ENCODE measurements at places on chromosomes 6 and 20.
A peak's percentile ranks its signal among the peaks of the same experiment; 100 is the strongest.

DNA sequence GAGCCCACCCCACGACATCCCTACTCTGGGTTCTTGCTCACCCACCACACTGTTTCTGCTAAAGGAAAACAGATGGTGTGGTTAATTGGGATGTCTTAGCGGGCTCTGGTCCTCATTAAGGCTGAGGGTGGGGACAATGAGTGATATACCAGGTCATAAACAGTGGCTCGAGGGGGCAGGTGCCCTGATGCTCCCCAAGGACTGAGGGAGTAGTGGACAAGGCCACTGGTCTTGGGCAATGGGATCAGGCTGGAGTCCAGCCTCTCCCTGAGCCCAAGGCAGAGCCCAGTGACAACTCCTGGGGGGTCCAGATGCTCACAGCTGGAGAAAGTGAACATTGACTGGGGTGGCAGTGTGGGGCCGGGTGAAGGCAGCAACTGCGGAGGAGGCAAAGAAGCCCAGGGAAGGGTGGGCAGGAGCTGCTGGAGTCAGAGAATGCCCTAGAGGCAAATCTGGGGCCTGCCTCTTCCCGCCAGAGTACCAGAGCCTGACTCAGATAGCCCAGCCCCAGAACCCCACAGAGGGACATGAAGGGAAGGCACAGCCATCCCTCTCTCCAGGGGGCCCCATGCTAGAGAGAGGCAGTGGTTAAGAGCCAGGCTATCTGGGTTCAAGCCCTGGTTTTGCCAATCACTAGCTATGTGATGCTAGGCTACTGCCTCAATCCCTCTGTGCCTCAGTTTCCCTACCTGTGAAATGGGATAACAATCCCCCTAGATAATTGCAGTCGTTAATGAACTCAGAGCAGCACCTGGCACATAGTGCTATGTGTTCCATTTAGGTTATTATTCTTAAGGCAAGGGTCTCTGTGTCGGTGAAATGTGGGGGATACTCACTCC lies 72.3 kb downstream of the MRPL14 start:
- no peak for DNase-seq

- DNase-seq, result no peak
Observed at GRCh38 chr6:143840595-143841265, 2.4 kb upstream of the LTV1 start.

DNA sequence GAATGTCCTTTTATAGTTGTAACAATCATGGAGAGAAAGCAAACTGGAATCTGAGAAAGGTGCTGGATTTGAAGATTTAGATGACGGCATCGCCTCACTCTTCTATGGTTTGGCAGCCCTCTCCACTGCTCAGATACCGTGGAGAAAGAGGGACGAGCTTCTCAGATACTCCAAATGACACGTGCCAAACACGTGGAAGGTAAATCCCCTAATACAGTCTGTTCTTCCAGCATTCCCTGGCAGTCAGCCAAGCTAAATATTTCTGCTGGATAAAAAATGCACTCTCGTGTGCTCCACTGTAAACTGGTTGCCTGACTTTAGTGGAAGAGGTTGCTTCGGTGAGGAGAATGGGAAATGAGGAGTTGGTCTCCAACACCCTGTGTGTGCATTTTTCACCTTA lies 16.7 kb upstream of the PRDM1 start:
- peak; percentile 70 for DNase-seq

GRCh38 chr20:44664131-44664530 lies 12.6 kb upstream of the ADA start:
- no peak for DNase-seq

DNA sequence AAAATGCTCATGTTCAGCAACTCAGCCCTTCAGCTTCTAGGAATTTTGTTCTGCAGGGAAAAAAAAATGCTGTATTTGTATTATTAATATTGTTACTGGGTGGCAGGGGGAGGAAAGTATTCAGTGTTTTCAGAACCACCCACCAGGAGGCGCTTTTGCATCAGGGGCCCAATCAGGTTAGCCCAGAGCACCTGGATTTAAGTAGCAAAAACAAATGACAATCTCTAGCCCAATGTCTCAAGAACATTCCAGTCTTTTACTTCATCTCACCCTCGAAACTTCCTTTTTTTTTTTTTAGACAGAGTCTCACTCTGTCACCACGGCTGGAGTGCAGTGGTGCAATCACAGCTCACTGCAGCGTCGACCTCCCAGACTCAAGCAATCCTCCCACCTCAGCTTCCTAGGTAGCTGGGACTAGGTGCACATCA lies 635 bp upstream of the C20orf203 start:
- peak; percentile 68 for DNase-seq

- no peak for DNase-seq
Observed at GRCh38 chr20:21322921-21323331, 19.8 kb downstream of the XRN2 start.

DNA sequence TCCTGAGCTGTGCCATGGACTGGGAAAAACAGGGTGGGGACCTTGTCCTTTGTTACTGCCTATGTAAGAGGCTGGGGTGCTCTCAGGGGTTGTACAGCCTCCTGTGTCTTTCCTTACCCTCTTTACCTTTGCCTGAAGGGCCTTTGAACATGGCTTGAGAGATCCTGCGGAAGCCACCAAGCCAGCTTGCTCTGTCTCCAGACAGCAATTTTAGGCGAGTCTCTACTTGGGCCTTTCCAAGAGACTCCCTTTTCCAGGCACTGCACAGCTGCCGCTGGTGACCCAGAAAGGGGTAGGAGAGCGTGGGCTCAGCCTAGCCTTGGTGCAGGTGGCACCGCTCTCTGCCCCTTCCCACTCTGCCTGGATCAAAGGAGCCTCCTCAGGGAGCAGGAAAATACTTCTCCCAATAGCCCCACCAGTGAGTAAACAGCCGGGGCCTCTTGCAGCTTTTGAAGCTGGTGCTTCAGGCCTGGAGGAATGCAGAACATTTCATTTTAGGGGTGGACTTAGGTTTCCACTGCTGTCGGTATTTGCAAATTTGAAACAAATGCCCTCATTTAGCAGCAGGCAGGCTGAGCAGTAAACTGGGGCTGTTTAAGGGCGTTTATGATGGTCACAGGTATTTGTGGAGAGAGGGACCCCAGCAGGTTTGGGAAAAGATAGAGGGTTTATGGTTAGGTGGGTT lies 13.9 kb downstream of the PTK7 start:
- no peak for DNase-seq

DNA sequence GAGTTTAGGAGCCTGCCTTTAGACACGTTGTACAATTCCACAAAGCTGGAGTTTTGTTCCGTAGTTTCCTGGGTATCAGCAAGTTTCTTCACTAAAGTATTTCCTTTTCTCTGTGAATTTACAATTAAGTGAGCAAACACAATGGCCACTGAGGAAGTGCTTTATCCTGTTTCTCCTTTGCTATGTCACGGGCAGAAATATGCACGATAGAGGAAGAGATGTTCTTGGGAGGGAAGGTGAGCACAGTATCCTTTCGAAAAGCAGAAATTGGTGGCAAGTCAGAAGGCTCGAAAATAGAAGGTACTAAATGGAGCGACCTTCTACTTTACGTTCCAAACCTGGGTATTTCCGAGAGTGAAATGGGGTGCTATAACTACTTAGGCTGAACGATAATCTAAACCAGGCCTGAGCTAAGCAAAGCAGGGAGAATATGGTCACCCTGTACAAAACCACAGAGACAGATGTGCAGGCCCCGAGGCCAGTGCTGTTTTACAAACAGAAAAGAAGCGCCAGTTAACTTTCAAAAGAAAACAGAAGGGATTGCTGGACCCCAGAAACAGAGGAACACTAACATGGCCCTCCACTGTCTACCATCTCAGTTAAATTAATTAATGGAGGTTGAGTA lies 259.6 kb downstream of the TBC1D7 start:
- DNase-seq, result no peak

DNA sequence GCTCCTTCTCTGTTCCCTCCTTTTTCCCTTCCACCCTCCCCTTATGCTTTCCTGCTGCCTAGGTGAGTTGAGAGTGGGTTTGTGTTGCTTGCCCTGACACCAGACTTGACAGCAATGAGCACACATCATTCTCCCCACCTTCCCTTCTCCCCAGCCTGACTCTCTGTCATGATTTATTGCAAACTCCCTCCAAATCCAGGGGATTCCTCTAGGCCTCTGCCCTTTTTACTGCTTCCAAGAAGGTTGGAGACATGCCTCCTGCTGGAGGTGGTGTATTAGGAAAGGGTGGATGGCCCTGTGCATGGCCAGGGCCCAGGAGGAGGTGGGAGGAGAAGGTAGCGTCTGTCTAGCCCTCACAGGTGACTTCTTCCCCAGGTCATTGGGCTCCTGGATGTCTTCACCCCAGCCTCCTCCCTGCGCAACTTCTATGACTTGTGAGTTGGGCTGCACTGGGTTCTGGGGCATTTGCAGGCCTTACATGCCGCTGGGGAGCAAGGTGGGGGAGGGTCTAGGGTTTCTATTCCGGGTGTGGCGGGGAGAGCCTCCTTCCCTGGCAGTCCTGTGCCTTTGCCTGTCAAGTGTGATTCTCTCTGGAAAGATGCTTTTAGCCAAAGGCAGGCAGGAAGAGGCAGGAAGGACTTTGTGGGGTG lies 2.1 kb downstream of the MAPK13 start:
- peak; percentile 18 for DNase-seq

DNA sequence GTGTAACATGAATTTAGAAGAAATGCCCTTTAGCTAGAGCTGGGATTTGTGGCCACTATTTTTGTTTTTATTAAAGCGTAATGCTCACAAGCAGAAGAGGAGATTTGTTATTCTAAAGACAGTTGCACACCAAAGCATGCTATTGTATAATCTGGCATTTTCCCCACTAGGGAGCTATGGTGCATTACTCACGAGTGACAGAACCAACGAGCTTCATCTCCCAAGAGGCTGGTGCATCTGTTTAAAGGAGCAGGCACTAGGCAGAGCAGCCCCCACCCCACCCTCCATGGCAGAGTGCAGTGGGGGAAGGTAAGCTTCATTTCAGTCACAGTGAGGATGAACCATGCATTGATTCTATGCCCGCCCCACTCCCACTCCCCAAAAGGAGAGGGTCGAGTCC lies 287.3 kb upstream of the TSHZ2 start:
- DNase-seq, result no peak

GRCh38 chr6:108039681-108040080 lies 34.9 kb downstream of the OSTM1 start:
- no peak for DNase-seq

DNA sequence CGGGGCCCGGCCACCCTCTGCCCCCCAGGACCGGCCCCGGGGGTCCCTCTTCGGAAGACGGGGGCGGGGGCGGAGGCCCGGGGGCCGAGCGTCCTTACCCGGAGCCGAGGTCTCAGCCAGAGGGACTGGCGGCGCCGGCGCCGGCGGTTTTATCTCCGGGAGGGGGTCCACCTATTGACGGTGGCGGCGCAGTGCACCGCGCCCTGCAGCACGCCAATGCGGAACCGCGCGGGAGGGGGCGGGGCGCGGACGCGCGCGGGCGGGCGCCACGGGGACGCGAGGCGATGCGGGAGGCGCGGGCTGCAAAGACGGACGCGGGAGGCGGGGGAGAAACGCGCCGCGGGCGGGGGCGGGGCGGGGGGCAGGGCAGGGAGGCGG lies at the start of gene EEF1A2:
Gene EEF1A2 (minus strand): TSS at position 124 of the 378 bp plus-strand sequence. CDS start 1,320 bp downstream, outside the sequence.
- DNase-seq, result peak; percentile 77

DNA sequence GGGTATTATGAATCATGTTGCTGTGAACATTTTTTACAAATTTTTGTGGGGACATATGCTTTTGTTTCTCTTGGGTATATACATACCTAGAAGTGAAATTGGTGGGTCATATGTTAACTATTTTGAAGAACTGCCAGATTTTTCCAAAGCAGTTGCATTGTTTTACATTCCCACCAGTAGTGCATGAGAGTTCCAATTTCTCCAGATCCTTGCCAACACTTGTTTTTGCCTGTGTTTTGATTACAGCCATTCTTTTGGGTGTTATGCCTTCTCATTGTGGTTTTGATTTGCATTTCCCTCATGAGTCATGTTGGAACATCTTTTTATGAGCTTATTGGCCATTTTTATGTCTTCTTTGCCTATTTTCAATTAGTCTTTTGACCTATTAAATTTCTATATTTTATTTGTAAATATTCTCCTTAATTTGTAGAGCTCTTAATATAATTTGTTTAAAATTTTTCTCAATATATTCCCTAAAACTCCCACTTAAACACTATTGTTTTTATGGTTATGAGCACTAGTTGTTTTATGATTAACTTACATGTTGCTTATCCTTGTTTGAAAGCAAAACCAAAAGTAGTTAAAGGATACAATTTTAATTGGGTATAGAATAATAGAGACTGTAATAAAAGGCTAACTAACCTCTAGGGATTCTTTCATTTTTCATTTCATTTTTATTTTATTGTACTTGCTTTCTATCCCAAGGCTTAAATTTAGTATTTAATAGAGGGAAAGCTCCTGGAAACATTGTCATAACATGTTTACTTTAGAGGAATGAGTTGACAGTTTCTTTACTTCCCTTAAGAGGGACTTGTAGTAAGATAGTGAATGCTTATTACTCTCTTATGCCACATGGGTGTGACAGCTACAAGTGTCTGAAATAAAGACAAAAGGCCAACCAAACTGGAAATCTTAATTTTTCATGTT lies 5.5 kb downstream of the UBR2 start:
- no peak for DNase-seq

GRCh38 chr6:70221715-70222438 lies 81.0 kb downstream of the COL9A1 start:
- no peak for DNase-seq
